ENCODE measurements at places on chromosomes 16 and 17.

DNA sequence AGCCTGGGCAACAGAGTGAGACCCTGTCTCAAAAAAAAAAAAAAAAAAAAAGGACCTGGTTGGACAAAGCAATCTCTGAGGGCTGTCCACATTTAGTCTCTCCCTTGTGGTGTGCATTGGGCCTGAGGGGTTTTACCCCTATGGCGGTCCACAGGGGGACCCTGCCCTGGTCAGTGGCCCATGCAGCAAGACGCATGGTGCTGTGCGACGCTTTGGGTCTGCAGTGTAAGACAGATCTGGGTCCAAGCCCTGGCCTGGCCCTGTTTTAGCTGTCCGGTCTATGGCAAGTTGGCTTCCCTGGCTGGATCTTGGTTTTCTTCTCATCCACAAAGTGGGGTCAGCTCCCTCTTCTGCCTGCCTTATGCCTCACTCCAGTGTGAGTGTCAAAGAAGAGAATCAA lies 123.2 kb upstream of the NLRP1 start:
- DNase-seq: no peak

DNA sequence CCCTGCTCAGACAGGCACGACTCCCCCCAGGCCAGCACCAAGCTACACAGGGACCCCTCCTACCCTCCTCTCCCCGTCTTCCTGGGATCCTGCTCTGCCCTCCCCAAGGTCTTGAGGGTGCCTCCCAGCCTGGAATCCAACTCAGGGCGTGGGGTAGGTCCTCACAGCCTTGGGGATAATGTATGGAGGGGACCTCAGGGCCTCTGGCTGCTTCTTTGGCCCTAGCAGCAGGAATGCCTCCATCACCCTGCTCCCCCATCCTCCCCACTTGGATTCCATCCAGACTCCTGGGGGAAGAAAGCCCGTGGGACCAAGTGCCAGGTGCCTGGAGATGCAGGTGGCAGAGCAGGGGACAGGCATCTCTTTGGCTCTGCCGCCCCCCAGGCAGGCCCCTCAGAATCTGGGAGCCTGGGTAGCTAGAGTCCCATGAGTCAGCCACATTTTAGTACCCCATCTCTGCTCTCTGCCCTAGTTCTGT lies 10.7 kb upstream of the STAC2 start:
- DNase-seq: no peak

GRCh38 chr17:49106321-49107210 lies 26.0 kb upstream of the B4GALNT2 start:
- DNase-seq: no peak

DNA sequence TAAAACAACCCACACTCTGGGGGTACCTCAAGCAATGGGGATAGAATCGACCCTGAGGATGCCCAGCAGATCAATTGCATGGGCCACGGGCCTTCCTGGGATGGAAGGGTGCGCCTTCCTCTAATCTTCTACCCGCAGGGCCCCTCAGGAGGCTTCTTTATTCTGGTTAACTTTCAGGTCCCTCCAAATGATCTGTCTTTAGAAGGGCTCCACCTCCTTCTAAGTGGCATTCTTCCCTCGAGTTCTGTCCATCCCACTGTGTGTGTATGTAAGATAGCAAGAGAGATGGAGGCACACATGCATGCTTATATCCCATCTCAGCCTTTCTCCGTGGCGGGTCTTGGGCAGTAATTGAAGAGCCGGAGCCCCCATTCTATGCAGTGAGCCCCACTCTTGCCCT lies 125.7 kb downstream of the MRM1 start:
- no peak for DNase-seq

DNA sequence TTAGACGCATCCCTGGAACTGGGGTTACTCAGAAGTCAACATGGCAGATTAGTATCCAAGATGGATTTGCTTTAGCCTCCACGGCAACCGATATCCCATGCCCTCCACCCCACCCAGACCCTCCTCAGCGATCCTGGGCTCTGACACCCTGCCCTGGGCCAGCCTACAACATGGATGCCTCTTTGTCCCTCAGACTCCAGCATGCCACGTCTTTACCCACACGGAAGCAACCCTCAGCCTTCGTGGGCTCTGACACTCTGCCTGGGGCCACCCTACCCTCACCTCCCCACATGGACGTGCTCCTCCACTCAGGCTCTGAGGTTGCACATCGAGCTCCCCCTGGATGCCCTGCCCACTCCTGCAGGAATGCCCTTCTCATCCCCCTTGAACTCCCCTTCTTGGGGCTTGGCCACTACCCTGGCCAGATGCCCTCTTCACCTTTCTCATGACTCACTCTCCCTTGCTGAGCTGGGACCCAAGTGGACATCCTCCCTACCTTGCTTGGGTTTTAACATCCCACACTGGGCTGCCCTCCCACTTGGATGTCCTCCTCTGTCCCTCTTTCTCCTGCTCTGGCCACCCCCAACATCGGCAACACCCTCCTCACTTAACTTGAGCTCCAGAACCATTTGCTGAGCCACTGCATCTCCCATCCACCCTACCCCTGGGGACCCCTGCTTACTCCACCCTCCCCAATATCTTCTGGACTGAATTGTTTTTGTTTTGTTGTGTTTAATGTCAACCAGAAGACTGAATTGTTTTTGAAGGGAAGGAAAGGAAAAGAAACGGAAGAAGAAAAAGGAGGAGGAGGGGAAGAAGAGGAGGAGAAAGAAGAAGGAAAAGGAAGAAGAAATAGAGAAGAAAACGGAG lies 18.3 kb upstream of the TMEM92 start:
- DNase-seq: no peak

GRCh38 chr17:52212851-52213250 lies 54.3 kb upstream of the CA10 start:
- no peak for DNase-seq

GRCh38 chr17:78294776-78295175 lies 63.3 kb downstream of the TMEM235 start:
- no peak for DNase-seq

- DNase-seq: no peak
These were observed 223.2 kb downstream of the C16orf78 start for GRCh38 chr16:49596648-49597291.

- DNase-seq: no peak
These were observed 429 bp downstream of the OR2C1 start for GRCh38 chr16:3356118-3356517.

DNA sequence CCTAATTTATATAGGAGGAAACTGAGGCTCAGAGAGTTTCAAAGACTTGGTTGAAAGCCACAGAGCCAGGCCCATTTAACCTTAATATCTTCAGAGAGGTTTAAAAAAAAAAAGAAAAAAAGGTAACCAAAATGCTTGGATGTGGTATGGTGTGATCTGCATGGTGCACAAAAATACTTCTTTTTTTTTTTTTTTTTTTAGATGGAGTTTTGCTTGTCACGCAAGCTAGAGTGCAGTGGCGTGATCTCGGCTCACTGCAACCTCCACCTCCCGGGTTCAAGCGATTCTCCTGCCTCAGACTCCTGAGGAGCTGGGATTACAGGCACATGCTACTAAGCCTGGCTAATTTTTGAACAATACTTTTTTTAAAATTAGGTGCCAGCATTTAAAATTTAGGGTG lies 101.8 kb downstream of the XYLT1 start:
- no peak for DNase-seq

GRCh38 chr16:73022534-73022933 lies 25.4 kb downstream of the ZFHX3 start:
- no peak for DNase-seq

DNA sequence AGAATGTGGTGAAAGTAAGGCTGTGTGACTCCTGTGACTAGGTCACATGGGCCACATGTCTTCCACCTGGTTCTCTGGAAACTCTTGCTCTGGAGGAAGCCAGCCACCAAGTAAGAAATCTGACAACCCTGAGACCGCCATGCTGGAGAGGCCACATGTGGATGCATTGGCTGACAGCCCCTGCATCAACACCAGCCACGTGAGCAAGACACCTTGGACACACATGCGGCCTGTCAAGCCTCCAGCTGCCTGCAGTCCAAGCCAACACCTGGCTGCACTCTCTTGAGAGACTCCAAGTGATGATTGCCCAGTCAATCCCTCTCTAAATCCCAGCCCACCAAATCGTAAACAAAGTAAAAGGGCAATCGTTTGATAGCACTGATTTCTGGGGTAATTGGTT lies 112.6 kb downstream of the FOXL1 start:
- no peak for DNase-seq

DNA sequence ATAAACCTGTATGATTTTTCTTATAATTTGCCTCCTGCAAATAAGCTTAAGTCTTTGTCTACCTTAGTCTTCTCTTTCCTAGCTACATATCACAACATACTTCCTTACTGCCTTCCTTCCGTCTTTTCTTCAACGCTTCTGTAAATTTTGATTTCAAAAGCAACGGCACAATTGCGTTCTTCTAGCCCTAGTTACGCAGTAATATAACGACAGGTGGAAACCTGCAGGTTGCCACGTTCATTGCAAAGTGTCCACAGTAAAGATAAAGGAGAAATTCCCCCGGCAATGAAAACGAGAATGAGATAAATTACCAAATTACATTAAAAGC lies 546 bp upstream of the PSMD7 start:
- no peak for DNase-seq

DNA sequence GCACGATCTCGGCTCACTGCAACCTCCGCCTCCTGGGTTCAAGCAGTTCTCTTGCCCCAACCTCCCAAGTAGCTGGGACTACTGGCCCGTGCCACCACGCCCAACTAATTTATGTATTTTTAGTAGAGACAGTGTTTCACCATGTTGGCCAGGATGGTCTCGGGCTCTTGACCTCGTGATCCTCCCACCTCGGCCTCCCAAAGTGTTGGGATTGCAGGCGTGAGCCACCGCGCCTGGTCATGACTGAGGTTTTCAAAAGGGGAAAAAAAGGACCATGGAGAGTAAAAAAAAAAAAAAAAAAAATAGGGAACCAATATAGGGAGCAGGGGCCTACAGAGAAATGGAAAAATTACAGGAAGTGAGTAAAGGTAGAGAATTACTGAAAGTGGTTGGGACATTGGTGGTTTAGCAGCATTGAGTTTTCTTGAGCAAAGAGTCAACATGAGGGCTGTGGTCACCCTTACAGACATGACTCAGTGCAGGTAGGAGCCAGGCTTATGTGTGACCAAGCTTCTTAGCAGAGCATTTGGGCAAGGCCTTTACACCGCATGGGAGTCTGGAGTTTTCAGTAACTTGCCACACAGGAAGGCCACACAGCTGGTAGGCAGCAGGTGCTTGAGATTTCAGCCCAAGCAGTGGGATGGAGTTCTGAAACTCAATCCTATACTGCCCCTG lies 447.3 kb downstream of the HS3ST3B1 start:
- DNase-seq: no peak

GRCh38 chr17:78478757-78479297 lies 98.4 kb downstream of the DNAH17 start:
- DNase-seq: no peak

GRCh38 chr16:9978160-9978725 lies 204.0 kb downstream of the GRIN2A start:
- DNase-seq: no peak

- no peak for DNase-seq
These were observed 17.5 kb downstream of the PIPOX start for GRCh38 chr17:29060475-29060874.

DNA sequence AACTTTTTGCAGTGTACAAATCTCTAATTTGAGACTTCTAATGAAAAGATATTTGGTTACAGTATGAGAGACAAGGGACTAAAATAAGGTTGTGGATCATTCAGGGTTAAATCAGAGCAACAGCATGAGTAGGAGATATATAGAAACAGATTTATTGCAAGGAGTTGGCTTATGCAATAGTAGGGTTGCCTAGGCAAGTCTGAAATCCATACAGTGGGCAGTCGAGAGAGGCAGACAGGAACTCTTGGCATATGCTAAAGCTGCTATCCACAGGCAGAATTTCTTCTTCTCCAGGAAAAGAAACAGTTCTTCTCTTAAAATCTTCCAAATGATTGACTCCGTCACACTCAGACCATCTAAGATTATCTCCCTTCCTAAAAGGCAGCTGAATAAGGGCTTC lies 500.8 kb downstream of the MAF start:
- no peak for DNase-seq

DNA sequence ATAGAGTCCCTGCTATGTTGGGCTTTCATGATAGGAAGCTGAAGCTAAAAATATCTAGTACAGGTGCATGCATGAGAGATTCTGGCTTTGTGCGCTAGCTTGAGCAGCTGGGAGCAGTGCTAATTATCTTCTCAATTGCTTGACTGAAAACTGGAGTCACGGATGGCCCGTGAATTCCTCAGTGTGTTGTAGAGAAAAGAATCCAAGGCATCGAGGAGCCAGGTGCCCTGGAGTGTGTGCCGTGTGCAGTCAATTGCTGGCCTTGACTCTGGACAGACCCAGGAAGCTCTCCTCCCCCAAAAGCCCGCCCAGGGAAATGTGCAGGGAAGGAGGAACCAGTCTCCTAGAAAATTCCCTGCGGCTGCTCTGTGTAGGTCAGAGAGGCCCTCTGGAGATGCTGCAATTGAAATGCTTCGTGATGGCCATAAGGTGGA lies 14.2 kb downstream of the LGALS3BP start:
- no peak for DNase-seq

DNA sequence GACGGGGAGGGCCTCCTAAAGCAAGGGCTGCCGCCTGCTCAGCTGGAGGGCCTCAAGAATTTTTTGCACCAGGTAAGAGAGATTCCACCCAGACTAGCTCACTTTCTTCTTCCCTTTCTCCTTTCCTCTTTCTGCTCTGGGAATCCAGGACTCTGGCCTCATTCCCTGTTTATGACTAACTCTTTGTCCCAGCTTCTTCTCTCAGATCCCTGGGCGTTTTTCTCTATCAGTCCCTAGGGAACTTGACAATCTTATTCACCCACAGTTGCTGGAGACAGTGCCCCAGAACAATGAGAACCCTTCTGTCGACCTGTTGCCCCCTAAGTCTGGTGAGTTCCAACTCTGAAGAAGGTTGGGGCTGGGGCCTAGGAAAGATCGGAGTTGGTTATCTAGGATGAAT lies 15.6 kb downstream of the CNTROB start:
- DNase-seq: no peak

DNA sequence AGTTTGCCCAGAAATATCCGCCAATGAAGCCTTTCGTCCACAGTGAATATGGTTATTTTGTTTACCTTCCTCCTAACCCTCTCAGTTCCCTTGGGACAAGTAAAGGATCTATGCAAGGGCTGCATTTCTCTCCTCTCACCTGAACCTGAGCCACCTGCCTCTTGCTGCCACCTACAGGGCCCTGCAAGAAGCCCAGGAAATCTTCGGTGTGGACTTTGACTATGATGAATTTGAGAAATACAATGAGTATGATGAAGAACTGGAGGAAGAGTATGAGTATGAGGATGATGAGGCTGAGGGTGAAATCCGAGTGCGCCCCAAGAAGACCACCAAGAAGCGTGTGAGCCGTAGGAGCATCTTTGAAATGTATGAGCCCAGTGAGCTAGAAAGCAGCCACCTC lies 14.0 kb downstream of the SUPT6H start:
- no peak for DNase-seq

- no peak for DNase-seq
These were observed 26.3 kb downstream of the STAT5B start for GRCh38 chr17:42249681-42250446.

GRCh38 chr16:10907757-10908045 lies 30.7 kb downstream of the CIITA start:
- DNase-seq: no peak

DNA sequence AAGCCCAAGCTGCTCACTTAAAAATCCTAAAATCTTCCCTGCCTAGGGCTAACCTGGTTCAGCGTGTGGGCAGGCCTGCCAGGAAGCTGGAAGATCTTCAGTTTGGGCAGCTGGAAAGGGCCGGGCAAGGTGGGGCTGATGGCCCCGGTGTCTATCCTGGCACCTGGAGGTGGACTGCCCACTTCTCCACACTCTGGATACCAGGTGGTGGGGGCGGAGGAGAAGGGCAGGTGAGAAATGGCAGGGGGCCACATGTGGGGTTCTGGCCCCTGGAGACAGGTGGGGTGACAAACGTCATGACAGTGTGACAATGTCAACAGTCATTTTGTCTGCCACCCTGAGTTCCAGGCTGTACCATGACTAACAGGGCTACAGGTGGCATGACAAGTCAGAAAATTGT lies 78.5 kb upstream of the C16orf82 start:
- DNase-seq: no peak
